NCI-H2227 treated with DMSO at 0.1 percent for 48 hours (cell line): ENCODE measurements at places on chromosomes 6 and 20.

DNA sequence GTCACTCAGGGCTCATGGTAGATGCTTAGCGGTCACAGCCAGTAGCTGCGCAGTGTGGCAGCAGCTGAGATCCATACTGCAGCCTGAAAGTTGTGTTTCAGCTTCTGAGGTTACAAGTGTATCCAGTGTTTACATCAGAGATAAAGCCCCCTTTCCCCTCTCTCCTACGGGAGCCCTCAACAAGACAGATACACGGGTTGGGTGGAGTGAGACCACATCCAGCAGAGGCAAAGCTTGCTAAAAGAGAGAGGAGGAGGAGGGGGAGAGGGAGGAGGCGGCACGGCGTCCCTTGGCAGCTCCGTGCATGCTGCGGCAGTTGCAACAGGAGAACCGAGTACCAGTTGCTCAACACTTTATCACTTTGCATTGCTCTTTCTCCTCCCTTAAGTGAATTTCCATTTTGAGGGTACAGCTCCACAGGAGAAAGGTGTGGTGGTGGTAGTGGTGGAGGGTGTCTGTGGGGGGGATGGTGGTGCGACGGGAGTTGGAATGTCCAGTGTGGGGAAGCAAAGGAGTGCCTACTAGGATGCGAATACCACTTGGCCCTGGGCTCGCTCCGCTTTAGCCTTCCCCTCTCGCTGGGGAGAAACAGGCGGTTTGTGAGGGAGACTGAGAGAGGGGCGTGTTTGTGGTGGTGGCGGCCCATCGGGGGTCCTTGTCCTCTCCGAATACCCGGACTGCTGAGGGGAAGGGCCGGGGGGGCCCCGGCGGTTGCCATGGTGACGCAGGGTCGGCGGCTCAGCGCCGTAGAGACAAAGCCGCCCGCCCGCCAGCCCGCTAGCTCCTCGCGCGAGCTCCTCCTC, 405 bp upstream of the RNF182 start:
- peak; percentile 86 for DNase-seq

DNA sequence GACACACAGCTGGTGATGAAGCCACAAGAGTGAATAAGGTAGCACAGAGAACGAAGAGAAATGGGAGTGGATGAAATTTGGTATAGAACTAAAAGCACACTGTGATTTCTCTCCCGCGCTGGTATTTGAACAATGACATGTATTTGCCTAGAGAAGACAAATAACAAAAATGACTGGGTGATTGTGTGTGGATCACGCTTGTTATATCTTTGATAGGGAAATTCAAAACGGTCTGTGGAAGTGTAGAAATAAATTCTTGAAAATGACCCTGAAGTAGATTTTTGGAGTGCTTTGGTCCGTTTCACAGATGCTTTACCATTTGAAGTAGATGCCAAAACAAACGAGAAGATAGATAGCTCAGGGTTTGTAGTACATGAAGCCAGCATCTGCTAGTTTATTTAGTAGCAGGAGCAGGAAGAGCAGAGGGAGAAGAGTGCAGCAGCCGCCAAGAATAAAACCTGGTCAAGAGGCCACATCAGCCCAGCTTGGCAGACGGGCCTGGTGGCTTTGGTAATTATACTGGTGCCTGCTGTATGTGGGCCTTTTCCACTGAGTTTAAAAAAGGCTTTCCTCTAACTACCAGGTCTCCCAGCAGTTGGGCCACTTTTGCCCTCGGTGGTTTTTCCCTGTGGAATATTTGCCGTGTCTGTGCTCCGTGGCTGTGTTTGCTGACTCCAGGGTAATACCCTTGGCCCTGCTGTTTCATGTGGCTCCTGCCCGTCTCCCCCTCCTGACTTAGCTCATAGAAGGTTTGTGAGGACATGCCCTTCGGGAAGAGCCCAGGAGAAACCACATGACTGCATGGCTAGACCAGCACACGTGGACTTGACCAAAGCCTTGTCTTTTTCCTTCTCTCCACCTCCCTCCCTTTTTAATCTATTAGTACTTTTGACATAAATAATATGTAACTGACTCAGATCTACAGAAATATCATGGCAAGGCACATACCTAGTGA, 294.0 kb downstream of the SOX4 start:
- DNase-seq = peak; percentile 16

GRCh38 chr20:22353586-22353985, 230.8 kb downstream of the FOXA2 start:
- no peak for DNase-seq

GRCh38 chr6:18171871-18172270, 16.6 kb downstream of the KDM1B start:
- no peak for DNase-seq

- DNase-seq = no peak
These were observed 2.3 kb upstream of the RRP36 start for GRCh38 chr6:43019152-43019551.

- DNase-seq = no peak
These were observed 8.1 kb upstream of the ID1 start for GRCh38 chr20:31596831-31597480.

DNA sequence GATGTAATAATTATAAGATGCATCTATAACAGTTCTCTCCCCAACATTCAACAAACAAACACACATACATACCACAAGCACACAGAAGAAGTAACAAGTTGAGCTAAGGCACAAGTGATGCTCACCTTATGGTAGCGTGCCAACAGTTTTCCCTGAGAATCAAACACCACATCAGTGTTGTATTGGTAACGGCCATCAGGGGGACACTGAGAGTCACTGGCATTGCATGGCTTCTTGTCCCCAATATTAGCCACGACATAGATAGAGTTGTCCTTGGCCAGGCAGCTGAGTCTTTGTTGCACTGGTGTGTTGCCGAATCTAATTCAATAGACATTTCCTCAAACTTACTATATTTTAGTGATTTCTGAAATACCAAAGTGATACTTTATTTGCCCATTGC, 14.8 kb upstream of the VNN1 start:
- DNase-seq = no peak

DNA sequence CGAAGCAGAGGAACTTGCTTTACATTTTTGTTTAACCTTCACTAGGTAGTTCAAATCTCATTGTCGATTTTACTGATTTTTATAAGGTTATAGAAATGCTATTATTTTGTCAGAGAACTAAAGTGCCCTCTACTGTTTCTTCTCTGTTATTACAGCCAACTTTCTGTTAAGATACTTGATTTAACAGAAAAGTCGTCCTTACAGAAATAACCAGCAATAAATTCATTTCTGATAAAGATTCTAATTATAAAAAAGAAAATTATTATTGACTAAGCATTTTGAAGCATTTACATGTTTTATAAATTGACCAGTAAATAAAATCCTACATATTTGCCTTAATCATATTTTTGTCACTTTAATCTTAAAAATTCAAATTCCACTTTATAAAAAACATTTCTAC, 60.8 kb downstream of the OGFRL1 start:
- peak; percentile 47 for DNase-seq

GRCh38 chr6:31871046-31871659, 7.6 kb downstream of the SLC44A4 start:
- DNase-seq = no peak

DNA sequence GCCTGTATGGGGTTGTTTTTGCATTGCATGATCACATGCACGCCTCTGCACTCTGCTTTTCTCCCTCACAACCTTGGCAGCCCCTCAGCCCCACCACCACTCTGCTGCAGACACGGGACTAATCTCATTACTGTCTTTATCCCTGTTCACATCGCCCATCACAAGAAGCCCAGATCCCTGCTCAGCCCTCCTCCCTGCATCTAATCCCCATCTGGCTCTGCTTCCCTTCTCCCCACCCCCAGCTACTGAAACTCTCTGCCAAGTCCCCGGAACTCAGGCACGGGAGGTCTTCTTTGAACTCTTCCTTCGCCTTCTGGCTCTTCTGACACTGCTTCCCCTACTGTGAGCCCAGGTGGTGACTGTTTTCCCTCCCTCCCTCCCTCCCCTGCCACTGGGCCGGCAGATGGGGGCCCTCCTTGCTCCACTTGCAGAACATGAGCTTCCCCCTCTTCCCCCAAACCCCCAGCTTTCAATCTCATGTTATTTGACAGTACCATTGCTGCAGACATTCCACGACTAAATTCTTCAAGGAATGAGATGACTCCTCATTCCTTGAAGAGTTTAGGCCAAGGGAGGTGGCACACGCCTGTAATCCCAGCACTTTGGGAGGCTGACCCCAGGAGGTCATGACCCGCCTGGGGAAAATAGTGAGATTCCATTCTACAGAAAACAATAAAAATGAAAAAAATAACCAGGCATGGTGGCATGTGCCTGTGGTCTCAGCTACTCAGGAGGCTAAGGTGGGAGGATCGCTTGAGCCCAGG, 21.9 kb upstream of the TULP1 start:
- no peak for DNase-seq

GRCh38 chr6:81752084-81752920, at the start of gene TENT5A:
TENT5A (minus strand) TSS chr6:81752681; CDS start chr6:81752141, 540 bp downstream.
- DNase-seq = no peak

DNA sequence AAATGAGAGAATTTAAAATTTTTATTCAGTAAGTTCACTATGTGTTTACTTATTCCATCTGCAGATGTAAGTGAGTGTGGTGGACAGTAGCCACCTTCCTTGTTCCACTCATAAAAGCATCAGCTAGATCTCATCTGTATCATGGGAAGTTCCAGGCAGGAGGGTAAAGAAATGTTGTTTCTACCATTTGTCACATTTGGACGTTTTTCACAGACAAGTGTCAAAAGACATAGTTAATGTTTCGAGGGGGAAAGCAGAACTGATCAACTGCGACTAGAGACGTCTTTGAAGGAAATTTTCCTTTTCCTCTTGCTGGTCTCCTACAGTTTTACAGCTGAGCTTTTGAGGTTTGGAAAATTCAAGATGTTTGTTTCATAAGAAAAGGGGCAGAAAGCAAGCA, 55.9 kb upstream of the ISM1 start:
- no peak for DNase-seq

- no peak for DNase-seq
These were observed 181.8 kb downstream of the TBXT start for GRCh38 chr6:165985806-165986299.

GRCh38 chr6:168713839-168714238, 272.9 kb downstream of the SMOC2 start:
- no peak for DNase-seq

DNA sequence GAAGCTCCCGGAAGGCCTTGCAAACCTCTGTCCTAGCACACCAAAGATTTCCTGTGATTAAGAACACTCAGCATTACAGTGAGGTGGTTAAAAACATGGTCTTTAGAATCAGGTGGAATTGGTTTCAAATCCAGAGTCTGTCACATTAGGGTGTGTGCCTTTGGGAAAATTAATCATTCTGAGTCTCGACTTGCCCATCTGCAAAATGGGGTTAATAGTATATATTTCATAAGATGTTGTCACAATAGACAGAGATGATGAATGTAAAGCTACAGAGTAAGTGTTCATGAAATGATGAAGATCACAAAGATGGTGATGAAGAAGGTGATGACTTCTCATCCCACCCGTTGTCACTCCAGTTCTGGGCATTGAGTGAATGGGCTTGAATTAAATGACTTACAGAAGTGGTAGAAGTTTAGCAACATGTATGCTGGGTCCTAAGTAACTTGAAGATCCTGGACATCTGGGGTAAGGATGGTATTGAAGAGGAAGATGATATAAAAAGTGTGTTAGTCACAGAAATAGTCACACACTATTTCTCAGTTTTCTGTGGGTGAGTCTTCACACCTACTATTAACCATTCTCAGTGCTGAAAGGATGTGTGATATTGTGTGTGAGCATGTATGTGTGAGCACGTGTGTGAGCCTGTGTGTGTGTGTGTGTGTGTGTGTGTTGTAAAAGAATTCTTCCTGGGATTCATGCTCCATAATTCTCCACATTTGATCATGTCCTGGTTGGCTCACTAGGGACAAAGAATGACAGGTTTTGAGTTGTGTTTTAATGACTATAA, 28.0 kb upstream of the NEDD9 start:
- DNase-seq = no peak
